Epithelial cell of proximal tubule (primary cell): ENCODE measurements at places on chromosomes 1 and 21. TPM values are rescaled to one million over a fixed set of nuclear protein-coding genes. Genes with fewer than 3 reads are reported as not detected.

Gene TOR1AIP1
- total RNA-seq, result 35.3 and 50.5 TPM in 2 replicates

Gene NOC2L
- 73.9 and 132 TPM in 2 replicates for total RNA-seq

Gene HES3
- not detected in 2 replicates for total RNA-seq

Gene OR2L13
- not detected in 2 replicates for total RNA-seq

Gene MIXL1
- total RNA-seq, result 0.51 TPM in 1 of 2 replicates, not detected in the other

Gene NTNG1
- total RNA-seq, result 25.8 and 32.0 TPM in 2 replicates

Gene SMPDL3B
- total RNA-seq, result 13.5 and 17.2 TPM in 2 replicates

Gene FTCD
- total RNA-seq, result not detected in 2 replicates

Gene FCAMR
- total RNA-seq, result 0.29 TPM in 1 of 2 replicates, not detected in the other

Gene KRTAP19-8
- total RNA-seq, result not detected in 2 replicates

Gene MR1
- total RNA-seq, result 0.29 and 0.87 TPM in 2 replicates

Gene ANP32E
- total RNA-seq, result 42.2 and 55.3 TPM in 2 replicates

Gene LINGO4
- total RNA-seq, result not detected in 2 replicates

Gene MAN1C1
- total RNA-seq, result 0.63 and 1.2 TPM in 2 replicates

Gene C1QTNF12
- 1.7 and 5.1 TPM in 2 replicates for total RNA-seq

Gene SGIP1
- total RNA-seq, result 6.9 and 8.3 TPM in 2 replicates

Gene NSUN4
- total RNA-seq, result 16.2 and 17.2 TPM in 2 replicates

Gene HCRTR1
- not detected in 2 replicates for total RNA-seq

Gene ADORA3
- total RNA-seq, result not detected in 2 replicates

Gene SLC44A3
- 9.3 and 24.3 TPM in 2 replicates for total RNA-seq

Gene ZNF683
- total RNA-seq, result not detected in 2 replicates

Gene RXFP4
- total RNA-seq, result not detected in 2 replicates

Gene C1orf53
- 0.40 and 6.7 TPM in 2 replicates for total RNA-seq

Gene CRB1
- total RNA-seq, result 0.06 TPM in 1 of 2 replicates, not detected in the other

Gene LHX8
- not detected in 2 replicates for total RNA-seq

Gene UBL4B
- total RNA-seq, result not detected in 2 replicates

Gene HPDL
- 2.9 and 11.9 TPM in 2 replicates for total RNA-seq

Gene KRTAP13-2
- total RNA-seq, result not detected in 2 replicates

Gene IGSF21
- not detected in 2 replicates for total RNA-seq

Gene RBP7
- 11.8 and 24.3 TPM in 2 replicates for total RNA-seq

Gene TRIM45
- 5.1 and 8.2 TPM in 2 replicates for total RNA-seq

Gene VWA5B1
- not detected in 2 replicates for total RNA-seq

Gene MROH9
- not detected in 2 replicates for total RNA-seq

Gene LCK
- 8.2 and 10.3 TPM in 2 replicates for total RNA-seq

Gene NOS1AP
- 0.72 and 2.2 TPM in 2 replicates for total RNA-seq

Gene ZNF695
- total RNA-seq, result 4.7 and 7.7 TPM in 2 replicates

Gene OR2T29
- total RNA-seq, result not detected in 2 replicates

Gene C4BPA
- not detected in 2 replicates for total RNA-seq

Gene USH2A
- not detected in 2 replicates for total RNA-seq

Gene FMO2
- total RNA-seq, result not detected in 2 replicates

Gene INKA2
- 0.07 and 0.58 TPM in 2 replicates for total RNA-seq

Gene PRAMEF14
- total RNA-seq, result not detected in 2 replicates

Gene INSRR
- not detected in 2 replicates for total RNA-seq

Gene LCE6A
- not detected in 2 replicates for total RNA-seq

Gene TSEN15
- 32.9 and 53.5 TPM in 2 replicates for total RNA-seq

Gene MAGOH
- total RNA-seq, result 24.8 and 81.3 TPM in 2 replicates

Gene DMBX1
- not detected in 2 replicates for total RNA-seq

Gene MAGI3
- total RNA-seq, result 5.4 and 7.0 TPM in 2 replicates
